ENCODE measurements at places on chromosomes 16 and 17.

DNA sequence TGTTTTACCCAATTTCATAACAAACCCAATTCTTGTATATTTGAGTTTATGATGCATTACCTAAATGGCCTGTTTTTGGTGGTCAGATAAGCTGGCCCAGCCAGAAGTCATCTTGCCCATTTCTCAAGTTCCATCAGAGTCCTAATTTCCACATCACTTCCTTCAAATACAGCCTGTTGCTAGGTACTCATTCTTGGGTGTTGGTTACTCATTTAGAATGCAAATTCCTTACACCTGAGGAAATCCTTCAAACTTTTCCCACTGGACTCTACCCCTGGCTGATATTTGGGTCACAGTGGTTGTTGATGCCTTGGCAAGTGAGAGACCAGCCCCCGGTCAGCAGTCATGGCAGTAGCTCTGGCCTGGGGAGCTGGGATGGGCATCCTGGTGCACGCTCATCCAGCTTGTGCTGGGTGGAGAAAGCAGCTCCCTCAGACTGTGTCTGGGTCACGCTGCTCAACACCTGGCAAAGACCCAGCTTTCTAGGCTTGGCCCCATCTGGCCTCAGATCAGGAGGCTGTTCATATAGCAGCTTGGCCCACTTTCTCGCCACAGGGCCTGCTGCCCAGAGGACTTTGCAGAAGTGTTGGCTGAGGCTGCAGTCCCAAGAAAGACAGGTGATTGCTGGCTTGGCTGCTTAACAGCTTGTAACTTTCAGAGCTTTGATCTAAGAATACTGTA lies 25.8 kb downstream of the WSB1 start:
- DNase-seq = peak; percentile 74

GRCh38 chr17:45150911-45151809 lies 2.9 kb downstream of the HEXIM1 start:
- no peak for DNase-seq

DNA sequence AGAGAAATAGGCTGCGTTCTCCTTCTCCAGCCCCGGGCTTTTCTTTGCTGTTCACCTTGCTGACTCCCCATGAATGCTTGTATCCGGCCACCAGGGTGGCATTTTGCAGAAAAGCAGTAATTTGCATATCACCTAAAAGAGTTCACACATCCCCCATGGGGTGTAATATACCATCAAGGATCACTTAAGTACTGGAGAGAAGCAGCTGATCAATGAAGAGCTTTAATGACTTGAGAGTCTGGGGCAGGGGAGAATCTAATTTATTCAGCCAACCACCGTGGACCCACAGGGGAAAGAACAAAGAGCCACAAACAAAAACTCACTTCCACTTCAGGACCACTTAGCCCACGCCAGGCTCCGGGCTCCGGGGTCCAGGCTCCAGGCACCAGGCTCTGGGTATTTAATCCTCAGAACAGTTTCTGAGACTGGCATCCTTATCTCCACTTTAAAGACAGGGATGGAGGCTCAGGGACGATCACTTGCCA lies 33.9 kb upstream of the SEC14L1 start:
- no peak for DNase-seq

DNA sequence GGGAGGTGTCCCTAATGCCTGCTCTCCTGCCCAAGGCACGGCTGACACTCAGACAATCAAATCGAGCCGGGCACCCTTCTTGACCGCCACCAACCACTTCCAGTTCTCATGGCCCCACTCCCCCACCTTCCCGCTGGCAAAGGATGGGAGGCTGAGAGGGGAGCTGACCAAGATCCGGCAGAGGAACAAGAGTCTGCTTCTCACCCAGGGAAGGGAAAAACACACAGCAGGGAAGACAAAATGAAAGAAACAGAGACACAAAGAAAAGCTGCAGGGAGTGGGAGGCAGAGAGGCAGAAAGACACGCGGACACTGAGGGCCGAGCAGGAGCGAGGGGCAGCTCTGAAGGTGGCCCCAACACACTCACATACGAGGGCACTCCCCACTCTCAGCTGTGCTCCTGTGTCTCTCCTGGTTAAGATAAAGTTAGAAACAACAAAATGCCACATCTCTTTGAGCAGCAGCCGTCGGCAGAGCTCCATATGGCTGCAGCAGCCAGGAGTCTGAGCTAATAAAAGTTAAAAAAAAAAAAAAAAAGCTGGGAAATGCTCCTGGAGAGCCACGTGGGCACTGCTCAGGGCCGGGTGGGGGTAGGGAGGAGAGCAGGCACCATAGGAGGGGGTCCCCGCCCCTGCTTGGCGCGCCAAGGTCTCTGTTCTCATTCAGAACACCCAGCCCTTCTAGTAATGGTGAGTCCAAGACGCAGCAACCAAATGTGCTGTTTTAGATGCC lies 7.4 kb downstream of the LRRC75A start:
- DNase-seq = no peak

GRCh38 chr16:52786091-52786490 lies 239.1 kb upstream of the TOX3 start:
- DNase-seq = no peak

- DNase-seq = peak; percentile 81
These were observed 52.5 kb downstream of the TBX4 start for GRCh38 chr17:61504697-61505096.

- no peak for DNase-seq
These were observed 55.2 kb upstream of the IRX5 start for GRCh38 chr16:54875443-54875842.

DNA sequence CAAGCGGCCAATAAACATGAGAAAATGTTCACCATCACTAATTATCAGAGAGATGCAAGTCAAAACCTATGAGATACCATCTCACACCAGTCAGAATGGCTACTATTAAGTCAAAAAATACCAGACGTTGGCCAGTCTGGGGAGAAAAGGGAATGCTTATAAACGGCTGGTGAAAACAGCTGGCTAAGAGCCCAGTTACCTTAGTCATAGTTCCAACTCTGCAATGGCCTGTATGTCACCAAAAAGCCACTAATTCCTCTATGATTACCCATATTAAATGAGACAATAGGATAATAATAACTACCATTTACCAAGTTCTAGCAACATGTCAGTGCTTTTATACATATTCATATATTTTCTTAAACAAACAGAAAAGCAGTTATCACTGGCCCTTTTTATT lies 42.9 kb upstream of the CDRT4 start:
- DNase-seq = peak; percentile 69

GRCh38 chr17:76032073-76032779 lies 5.1 kb upstream of the EVPL start:
- no peak for DNase-seq

GRCh38 chr17:43411369-43411677 lies 12.5 kb downstream of the ARL4D start:
- no peak for DNase-seq

DNA sequence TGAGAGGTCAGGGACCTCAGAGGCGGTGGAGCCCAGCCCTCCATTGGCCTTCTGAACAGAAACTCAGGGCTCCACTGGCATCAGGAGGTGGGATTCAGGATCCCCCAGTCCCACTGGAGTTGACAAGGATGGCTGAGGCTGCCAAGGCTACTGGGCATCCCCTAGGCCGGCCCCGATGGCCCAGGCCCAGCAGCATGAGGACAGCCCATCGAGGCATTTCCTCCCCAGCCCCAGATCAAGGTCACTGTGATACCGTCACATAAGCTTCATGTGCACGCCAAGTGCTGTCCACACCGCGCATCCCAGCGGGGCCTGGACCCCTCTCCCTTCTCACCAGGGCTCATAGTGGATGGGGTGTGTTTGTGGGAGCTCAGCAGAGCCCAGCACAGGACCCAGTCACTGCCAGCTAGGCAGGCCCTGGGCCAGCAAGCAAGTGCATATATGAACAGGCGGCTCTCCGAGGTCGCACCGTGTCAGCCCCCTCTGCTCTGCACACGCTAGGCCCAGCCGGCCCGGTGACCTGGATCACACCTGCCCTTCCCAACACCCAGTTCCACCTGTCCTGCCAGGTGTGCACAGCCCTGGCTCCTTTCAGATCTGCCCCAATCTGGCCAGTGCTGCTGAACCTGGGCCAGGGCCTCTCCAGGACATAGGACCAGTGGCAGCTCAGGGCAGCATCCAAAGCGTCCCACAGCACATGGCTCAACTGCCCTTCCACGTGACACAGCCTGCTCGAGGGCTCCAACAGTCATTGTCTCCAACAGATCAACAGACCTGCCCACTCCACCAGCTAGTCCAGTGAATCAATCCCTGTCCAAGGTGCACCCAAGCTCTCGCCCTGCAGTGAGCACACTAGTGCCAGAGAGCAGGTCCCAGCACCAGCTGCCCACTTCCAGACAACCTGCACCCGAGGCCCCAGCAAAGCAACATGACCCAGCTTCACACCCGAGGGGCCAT lies 32.8 kb upstream of the RASD1 start:
- DNase-seq = no peak

GRCh38 chr17:45965812-45966211 lies 33.2 kb upstream of the STH start:
- no peak for DNase-seq

- no peak for DNase-seq
These were observed 13.5 kb downstream of the CCDC40 start for GRCh38 chr17:80049986-80050385.

GRCh38 chr17:77449908-77450741 lies 309.4 kb downstream of the SEC14L1 start:
- peak; percentile 69 for DNase-seq

DNA sequence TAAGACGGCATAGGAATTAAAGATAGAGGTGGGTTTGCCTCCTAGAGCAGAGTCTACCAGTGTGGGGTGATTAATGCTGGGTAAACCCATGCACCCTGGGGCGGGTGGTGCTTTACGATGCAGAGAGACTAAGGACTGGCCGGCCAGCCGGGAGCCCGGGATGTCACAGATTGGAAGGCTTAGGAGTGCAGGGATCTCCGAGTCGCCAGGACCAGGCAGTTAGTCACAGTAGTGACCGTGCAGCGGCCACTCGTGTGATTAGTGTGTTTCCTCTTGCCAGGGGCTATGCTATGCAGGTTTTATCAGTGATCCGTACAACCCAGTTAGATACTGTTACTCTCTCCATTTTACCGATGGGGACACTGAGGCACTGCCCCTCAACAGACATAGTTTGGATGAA lies 10.4 kb downstream of the CMIP start:
- no peak for DNase-seq

DNA sequence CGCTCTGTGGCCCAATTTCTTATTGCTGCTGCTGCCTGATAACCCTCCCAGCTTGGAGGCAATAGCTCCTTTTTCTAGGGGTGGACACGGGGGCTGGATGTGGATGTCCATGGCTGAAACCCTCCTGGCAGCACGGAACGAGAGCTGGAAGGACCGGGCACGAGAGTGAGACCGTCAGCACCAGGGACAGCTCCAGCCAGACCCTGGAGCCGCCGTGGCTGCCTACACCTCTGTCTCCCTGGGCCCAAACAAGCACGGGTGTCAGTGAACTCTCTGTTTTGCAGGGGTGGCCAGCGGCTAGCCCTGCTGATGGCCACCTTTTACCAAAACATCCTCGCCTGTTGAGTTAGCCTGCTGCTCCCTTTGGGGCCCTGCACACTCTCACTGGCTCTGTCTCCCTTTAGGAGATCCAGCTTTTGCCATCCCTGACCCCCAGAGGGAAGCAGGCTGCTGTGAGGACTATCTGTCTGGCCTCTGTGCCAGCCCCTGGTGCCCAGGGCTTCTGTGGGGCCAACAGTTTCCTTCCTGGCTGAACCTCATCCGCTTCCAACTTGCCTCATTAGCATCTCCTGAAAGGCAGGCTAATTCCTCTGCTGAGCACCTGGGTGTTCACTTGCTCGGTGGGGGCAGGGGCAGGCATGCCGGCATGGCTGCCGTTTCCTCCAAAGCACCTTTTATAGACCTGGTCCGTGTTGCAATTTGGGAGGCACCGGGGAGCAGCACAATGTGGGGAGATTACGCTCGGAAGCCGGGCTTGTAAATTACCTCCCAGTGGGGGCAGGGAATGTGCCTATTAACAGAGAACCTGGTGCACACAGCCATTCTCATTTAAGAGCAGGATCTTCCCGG lies 118.1 kb downstream of the ENGASE start:
- peak; percentile 80 for DNase-seq

- DNase-seq = no peak
These were observed 91.1 kb downstream of the SSH2 start for GRCh38 chr17:29838961-29839360.

DNA sequence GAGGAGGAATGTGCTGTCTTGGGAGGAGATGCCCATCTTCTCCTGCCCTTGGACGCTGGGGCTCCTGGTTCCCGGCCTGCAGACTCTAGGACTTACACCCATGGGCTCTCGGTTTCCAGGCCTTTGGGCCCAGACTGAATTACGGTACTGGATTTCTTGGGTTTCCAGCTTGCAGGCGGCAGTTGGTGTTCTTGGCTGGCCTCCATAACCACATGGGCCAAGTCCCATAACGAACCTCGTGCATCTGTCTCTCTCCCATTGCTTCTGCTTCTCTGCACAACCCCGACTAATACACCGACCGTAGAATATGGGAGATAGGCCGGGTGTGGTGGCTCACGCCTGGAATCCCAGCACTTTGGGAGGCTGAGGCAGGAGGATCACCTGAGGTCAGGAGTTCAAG lies 162.6 kb downstream of the SDK2 start:
- DNase-seq = no peak

DNA sequence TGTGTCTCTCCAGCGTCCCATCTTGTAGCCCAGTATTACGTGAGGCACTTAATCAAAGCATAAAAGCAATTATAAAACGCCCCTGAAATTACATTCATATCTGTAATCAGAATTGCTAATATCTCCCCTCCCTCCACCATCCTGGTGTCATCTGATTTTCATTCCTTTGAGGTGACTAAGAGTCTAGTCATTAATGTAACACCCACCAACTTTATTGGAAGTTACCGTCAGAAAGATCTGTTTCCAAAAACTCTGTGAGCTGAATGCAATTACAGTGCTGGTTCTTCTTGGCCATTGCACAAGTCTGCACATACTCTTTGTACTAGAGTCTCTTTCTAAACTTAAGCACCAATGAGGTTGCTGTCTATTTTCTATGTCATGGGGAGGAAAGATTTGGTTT lies 12.5 kb upstream of the MAF start:
- no peak for DNase-seq

GRCh38 chr17:76472726-76473125 lies 5.3 kb downstream of the AANAT start:
- DNase-seq = no peak

DNA sequence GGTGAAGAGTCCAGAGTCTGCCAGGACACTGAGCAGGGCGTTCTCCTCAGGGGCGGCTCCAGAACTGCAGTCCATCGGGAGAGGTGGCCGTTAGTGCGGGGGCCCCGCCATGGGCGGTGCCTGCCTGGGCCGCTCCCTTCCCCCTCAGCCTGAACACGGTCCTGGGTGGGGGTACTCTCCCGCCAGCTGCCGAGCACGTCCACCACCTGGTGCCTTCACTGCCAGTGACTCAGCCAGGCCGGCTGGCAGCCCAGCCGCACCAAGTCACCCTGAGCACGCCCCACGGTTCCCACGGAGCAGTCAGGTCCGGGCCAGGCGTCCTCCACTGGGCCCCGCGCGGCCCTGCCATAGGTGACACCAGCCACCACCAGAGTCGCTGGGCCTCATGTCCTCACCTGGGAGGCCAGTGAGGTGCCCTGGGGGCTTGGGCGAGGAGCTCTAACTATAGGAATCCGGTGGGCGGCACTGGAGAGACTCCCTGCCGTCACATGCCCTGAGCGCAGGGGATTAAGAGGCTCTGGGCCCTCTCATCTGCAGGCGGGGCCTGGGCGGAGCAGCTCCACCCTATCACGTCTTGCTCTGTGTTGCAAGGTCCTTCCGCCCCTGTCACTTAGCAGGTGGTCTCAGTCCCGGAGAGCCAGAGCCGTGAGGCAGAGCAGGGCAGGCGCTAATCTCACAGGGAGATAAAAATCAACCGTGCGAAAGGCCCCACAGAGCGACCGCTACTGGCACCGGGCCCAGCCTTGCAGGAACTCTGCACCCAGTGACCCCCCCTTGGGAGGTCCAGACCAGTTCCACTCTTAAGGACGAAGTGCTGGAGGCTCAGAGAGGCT lies 14.3 kb downstream of the PIEZO1 start:
- DNase-seq = no peak

GRCh38 chr17:42704837-42705494 lies 22.6 kb downstream of the CNTNAP1 start:
- DNase-seq = no peak

All from AG20443 (cell line).